Stimulated activated CD8-positive, alpha-beta memory T cell treated with anti-CD3 and anti-CD28 coated beads, Interleukin-2, amount 100 ng/mL, for 1 hour (primary cell): ENCODE measurements at places on chromosomes 4 and X.

GRCh38 chr4:125225806-125226205, 88.9 kb upstream of the FAT4 start:
- DNase-seq: no peak

- DNase-seq: no peak
Measured at GRCh38 chr4:54971474-54971950, 153.9 kb downstream of the KDR start.

GRCh38 chr4:21921526-21922180, 26.9 kb downstream of the KCNIP4 start:
- DNase-seq: no peak

DNA sequence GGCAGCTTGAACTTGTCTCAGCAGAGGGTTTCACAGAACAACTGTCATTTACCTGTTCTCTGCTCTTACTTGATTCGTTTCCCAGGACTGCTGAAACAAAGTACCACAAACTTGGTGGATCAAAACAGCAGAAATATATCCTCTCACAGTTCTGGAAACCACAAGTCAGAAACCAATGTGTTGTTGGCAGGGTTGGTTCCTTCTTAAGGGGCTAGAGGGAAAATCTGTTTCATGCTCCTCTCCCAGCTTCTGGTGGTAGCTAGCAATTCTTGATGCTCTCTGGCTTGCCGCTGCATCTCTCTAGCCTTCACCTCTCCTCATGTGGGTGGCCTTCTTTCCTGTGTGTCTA, 4.7 kb downstream of the TLR8 start:
- no peak for DNase-seq

DNA sequence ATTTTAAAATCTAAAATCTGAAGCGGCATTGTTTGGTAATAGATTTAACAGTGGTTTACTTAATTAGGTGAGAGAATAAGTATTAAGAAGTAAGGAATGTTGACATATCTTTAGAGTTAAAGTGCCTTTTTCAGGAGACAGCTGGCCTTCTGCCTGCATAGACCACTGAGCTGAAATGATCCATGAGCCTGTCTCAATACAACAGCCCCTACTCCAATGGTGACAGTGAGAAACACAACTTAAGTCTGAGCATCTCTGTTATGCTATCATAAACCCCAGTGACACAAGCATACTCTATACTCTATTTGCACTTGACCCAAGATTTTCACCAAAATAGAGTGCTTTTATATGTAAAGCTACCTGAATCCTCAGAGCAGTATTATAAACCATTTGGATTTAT, 137.9 kb downstream of the GRIA2 start:
- DNase-seq: no peak
